H1 (cell line): ENCODE measurements at places on chromosomes 3 and 15. TPM values are rescaled to one million over a fixed set of nuclear protein-coding genes. Genes with fewer than 3 reads are reported as not detected.

GRCh38 chr15:33894193-33894592 is 74.1 kb upstream of the CHRM5 start:
- H3K27me3 ChIP-seq: no peaks in the 10 kb centered on the region
- no peak overlapping the region for H3K27ac ChIP-seq
- no peaks in the 10 kb centered on the region for H3K4me1 ChIP-seq
- H3K36me3 ChIP-seq: no peaks in the 10 kb centered on the region

DNA sequence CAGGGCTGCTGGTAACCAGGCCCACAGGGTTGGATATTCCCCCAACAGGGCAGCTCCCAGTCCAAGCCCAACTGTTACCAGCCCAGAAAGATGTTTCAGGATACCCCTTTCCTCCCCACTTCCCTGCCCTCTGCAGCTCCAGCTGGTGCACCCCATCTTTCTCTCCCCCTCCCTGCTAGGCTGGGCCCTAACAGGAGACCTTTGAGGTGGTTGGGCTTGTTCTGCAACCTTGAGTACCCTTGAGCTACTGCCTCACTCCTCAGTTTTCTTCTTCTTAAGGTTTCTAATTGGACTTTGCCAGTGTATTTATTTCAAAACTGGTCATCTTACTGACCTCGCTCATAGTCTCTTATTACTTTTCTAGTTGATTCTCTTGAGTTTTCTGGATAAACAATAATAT is 16.9 kb upstream of the INSYN1 start:
- no peaks in the 10 kb centered on the region for H3K27me3 ChIP-seq
- no peaks in the 10 kb centered on the region for H3K4me1 ChIP-seq
- no peak for DNase-seq
- no peak overlapping the region for H3K27ac ChIP-seq
- no peaks in the 10 kb centered on the region for H3K36me3 ChIP-seq
- H3K4me3 ChIP-seq: no peak overlapping the region

DNA sequence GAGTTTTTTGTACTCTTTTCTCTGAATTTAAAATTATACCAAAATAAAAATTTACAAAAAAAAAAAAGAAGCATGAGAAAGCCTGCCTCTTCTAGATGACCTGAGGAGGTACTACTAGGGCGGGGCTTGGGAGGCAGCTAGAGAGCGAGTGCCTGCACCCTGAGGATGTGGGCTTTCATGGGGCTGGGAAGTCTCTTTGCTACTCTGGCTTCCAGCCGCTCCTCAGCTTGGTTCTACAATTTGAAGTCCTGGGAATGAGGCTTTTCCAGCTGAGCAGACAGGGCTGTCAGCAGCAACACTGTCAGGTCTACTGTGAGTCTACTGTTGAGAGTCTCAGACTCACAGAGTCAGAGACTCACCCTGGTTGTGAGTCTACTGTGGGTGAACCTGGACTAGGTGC is 8.2 kb upstream of the PSTPIP1 start:
- no peak overlapping the region for H3K27ac ChIP-seq
- H3K4me3 ChIP-seq: no peak overlapping the region
- H3K36me3 ChIP-seq: no peaks in the 10 kb centered on the region
- no peaks in the 10 kb centered on the region; the same call in 1 of the 2 replicates for H3K4me1 ChIP-seq
- no peak for DNase-seq

DNA sequence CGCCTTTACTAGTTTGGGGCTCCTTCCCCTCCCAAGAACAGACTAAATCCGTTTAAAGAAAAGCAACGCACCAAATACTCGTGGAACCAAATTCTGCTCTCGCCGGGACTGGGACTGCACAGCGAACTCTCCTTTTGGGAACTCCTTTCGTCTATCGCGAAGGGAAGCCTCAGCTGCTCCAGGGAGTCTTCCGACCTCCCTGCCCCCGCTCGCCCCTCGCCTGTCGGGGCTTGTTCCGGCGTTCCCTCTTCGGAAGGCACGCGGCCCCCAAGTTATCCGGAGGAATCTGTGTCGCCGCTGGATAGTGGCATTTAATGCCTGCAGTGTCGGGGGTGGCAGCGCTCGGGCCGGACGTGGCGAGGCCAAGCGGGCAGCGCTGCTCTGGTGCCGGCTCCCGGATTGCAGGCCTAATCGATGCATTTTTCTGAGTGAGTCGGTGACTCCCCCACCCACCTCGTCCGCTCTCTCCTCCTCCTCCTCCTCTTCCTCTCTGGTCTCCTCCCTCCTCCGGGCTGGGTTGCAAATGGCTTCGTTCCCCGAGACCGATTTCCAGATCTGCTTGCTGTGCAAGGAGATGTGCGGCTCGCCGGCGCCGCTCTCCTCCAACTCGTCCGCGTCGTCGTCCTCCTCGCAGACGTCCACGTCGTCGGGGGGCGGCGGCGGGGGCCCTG is at the start of gene TRIM71:
TRIM71 (plus strand) TSS at position 440 of the 671 bp plus-strand sequence; CDS start at position 524, 84 bp downstream.
- peak within 1 kb of the TSS; percentile 95 for H3K27ac ChIP-seq
- peak within 1 kb of the TSS; percentile 88 for H3K4me3 ChIP-seq
- no peak for DNase-seq
- peaks cover 12% of the 10 kb centered on the region for H3K4me1 ChIP-seq

XIRP1 gene
- not detected in 2 replicates for polyA plus RNA-seq

GRCh38 chr3:184816614-184817013 is 4.6 kb downstream of the VPS8 start:
- H3K27ac ChIP-seq: no peak overlapping the region
- H3K36me3 ChIP-seq: no peaks in the 10 kb centered on the region
- no peaks in the 10 kb centered on the region for H3K27me3 ChIP-seq
- DNase-seq: no peak
- no peak overlapping the region for H3K4me3 ChIP-seq
- no peaks in the 10 kb centered on the region; the same call in 1 of the 2 replicates for H3K4me1 ChIP-seq

TJP1 gene
- polyA plus RNA-seq: 32.2 and 46.3 TPM in 2 replicates

ECE2 gene
- polyA plus RNA-seq: 0.44 and 0.86 TPM in 2 replicates

- DNase-seq: no peak
- no peaks in the 10 kb centered on the region for H3K27me3 ChIP-seq
- H3K4me3 ChIP-seq: no peak overlapping the region
- H3K36me3 ChIP-seq: no peaks in the 10 kb centered on the region
- H3K27ac ChIP-seq: no peak overlapping the region
- H3K4me1 ChIP-seq: no peaks in the 10 kb centered on the region
Measured at GRCh38 chr15:45762726-45763125, 127.9 kb downstream of the SQOR start.

OCA2 gene
- polyA plus RNA-seq: 0.20 and 0.36 TPM in 2 replicates

DNA sequence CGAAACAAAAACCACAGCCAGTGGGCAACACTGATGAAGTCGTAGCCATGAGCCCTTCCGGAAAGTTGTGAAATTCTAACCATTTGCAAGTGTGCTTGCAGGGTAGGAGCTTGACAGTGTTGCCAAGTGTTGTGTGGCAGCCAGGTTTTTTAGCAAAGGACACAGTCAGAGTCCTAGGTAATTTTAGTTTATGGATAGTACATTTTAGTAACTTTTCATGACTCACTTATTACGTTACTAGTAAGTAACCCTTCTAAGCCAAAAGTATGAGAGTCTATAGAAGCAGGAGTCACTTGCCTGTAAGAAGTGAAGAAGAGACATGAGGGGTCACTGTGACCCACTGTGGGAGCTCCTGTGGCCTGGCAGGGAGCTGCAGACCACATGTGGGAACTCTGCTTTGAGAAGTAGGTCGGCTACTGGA is 54.8 kb upstream of the ADPGK start:
- no peak overlapping the region for H3K27ac ChIP-seq
- H3K4me1 ChIP-seq: peaks cover 4% of the 10 kb centered on the region; the same call in 1 of the 2 replicates
- no peaks in the 10 kb centered on the region for H3K36me3 ChIP-seq

ZCWPW2 gene
- 0.06 and 0.11 TPM in 2 replicates for polyA plus RNA-seq

DNA sequence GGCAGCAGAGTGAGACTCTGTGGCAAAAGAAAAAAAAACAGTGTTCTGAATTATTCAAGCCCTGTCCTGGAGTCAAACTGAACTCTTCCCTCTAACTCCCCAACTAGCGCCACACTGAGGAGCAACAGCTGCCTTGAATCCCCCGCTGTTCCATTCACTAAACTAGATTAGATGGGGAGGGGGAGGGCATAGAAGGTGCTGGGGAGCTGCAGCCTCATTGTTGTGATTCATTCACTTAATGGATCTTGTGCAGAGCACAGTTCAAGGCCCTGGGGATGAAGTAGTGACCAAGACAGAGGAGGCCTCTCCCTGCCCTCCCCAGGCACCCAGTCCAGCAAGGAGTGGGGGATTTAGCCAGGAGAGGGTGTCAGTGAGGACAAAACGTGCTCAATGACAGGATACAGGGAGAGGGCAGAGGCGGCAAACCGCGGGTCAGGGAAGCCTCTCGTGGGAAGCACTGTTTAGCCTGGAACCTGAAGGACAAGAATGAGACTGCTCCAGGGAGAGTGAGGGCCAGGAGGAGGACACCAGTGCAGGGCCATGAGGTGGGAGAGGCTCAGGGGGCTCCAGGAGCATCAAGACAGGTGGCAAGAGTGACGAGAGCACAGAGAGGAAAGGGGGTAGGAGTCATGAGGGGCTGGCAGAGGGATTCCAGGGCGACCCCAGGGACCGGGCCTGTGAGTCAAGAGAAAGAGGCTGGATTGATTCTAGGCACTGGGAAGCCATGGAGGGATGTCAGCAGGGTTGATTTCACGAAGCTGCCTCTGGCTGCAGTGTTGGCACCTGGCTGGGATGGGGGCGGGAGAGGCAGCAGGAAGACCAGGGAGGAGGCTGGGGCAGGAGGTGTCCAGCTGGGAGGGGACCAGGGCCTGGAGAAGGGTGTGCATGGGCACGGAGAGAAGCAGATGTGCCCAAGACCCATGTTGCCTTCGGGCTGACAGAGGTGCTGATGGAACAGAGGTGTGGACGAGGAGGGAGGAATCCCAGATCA is 31.4 kb downstream of the ALS2CL start:
- no peak overlapping the region for H3K27ac ChIP-seq
- DNase-seq: peak; percentile 61
- H3K36me3 ChIP-seq: no peaks in the 10 kb centered on the region
- H3K4me3 ChIP-seq: no peak overlapping the region
- no peaks in the 10 kb centered on the region for H3K27me3 ChIP-seq
- peaks cover 25% of the 10 kb centered on the region for H3K4me1 ChIP-seq

KCNAB1 gene
- polyA plus RNA-seq: 0.31 and 0.51 TPM in 2 replicates

PLA1A gene
- not detected in 2 replicates for polyA plus RNA-seq

DNA sequence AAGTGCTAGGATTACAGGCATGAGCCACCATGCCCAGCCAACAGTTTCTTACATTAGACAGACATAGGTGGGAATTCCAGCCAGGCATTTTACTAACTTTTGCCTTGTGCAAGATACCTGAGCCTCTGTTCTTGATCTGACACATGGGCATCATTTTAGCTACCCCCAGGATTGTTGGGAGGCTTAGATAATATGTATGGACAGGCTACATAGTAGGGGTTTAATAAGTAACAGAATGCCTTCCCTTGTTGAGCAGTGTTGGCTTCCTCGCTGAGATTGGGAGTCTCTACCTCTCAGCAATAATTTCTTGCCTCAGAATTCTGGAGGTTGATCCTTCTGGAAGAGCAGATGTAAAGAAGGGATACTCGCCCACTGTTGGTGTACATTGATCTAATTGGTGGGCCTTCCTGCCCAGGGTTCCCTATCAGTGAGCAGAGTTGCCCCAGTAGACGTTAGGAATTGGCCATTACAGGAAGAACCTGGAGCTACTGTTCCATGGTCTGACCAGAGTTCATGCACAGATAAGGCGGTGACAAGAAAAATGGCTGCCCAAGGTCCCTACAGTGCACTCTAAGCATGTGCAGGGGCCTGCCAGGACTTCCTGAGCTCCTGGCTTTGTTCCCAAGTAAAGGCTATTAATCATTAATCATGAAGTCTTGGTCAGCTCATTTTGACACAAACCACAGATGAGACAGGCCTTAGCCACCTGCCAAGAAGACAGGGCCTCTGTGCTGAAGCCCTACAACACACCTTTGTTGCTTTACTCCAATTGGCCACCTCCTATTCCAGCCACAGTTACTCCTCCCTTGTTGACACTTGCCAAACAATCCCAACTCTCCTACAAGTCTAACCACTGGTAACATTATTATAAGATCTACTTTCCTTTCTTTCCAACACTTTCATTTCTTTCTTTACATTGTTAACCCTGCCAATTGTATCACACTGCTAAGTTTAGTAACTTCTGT is 5.0 kb upstream of the IL17RE start:
- H3K4me1 ChIP-seq: peaks cover 9% of the 10 kb centered on the region
- no peak for DNase-seq
- H3K36me3 ChIP-seq: peaks cover 11% of the 10 kb centered on the region
